ENCODE measurements at places on chromosomes 6 and 20. TPM values are rescaled to one million over a fixed set of nuclear protein-coding genes. Genes with fewer than 3 reads are reported as not detected.

Gene NR2E1
- total RNA-seq = not detected

Gene ARFGAP1
- 35.8 TPM for total RNA-seq

Gene VWA7
- total RNA-seq = 0.45 TPM

GRCh38 chr6:143294265-143294860 lies 156.1 kb downstream of the ADAT2 start:
- H3K36me3 ChIP-seq = no peaks in the 10 kb centered on the region
- H3K4me3 ChIP-seq = no peak overlapping the region
- H3K4me1 ChIP-seq = no peaks in the 10 kb centered on the region

DNA sequence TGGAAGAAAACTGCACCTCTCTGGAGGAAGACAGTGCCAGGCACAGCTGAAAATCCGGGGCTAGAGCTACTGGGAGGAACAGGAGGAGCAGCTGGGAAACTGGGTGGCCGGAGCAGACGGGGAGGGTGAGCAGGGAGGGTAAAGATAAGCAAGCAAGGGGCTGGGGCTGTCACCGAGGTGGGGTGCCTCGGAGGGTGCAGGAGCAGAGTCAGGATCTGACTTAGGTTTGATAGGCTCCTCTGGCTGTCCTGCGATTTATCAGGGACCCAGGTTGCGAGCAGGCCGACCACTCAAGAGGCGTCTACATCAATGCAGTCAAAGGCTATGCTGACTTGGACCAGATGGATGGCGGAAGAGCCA lies 12.3 kb downstream of the TSHZ2 start:
- peak; percentile 90 for DNase-seq
- no peak overlapping the region for H3K4me3 ChIP-seq
- no peaks in the 10 kb centered on the region for H3K4me1 ChIP-seq
